ENCODE measurements at places on chromosomes 2 and 18.

DNA sequence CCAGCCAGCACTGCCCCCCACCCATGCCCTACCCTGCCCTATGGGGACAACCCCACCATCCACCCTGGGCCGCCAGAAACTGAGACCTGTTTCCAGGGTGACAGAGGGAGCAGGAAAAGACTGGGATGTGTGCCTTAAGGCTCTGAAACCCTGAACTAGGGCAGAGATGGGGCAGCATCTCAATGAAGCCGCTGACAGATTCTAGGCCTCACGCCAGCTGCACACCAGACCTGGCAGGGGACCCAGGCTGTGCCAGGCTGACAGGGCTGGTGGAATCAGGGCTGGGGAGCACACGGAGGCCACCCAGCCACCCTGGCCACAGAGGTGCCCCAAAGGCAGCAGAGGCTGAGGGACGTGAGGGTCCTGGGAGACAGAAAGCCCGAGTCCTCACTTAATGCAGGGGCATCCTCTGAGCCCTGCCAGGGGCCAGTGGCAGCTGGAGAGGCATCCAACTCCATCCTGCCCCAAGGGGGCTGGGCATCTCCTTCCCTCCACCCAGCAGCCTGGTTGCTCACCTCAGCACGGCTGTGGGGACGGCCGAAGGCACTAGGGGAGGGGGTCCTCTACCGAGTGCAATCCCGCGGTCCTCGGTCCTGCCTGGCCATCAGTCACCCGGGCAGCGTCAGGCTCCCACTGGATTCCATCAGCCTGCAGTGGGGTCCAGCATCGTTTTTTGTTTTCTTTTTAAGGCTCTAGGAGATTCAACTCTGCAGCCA, 169.2 kb downstream of the ZFP36L2 start:
- no peak for DNase-seq

GRCh38 chr18:36316246-36316645, 18.7 kb downstream of the FHOD3 start:
- DNase-seq = no peak

GRCh38 chr2:226699321-226699720, 100.3 kb downstream of the IRS1 start:
- DNase-seq = no peak

DNA sequence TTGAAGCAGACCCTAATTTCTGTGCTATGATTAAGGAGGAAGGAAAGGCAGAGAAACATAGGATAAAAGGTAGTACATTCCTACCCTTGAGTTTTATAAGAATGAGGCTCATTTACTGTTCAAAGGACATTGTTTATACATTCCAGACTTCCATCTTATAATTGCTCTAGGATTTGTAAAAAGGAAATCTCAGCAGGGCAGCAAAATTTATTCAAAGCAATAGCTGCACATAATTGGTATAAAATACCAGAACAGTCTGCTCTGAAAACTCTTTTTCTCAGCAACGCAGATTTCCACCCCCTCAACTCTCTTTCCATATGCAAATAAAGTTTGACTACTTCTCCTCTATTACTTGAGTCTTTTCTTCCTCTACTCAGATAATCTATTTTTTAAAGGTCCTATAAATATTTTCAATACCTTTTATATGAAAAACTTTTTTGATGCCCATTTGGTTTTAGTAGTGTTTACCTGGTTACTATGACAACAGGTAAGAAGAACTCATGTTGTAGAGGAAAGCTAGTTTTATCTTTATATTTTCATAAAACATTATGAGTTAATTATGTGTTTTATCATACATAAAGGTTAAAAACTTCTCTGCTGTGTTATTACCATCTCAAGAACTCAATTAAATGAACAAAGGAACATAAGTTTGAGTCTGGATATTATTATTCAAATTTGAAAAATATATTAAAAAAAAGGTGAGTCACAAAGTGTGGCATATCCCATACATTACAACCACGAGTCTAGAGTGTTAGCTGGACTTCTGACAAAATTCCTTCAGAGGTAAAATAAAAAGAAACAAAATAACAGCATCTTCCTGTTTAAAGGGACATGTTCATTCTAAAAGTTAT, 19.9 kb downstream of the RBMS1 start:
- DNase-seq = no peak

- DNase-seq = no peak
Observed at GRCh38 chr2:180647221-180647620, 333.2 kb upstream of the UBE2E3 start.

GRCh38 chr2:181394741-181395437, 62.3 kb upstream of the ITGA4 start:
- no peak for DNase-seq

- no peak for DNase-seq
Observed at GRCh38 chr2:232466221-232466620, 10.3 kb downstream of the ALPI start.

GRCh38 chr2:23647563-23647962, 262.6 kb downstream of the KLHL29 start:
- DNase-seq = no peak

GRCh38 chr2:230748087-230748486, 35.4 kb downstream of the CAB39 start:
- DNase-seq = no peak

GRCh38 chr2:173983391-173983871, 18.3 kb upstream of the SP3 start:
- no peak for DNase-seq

GRCh38 chr2:174771631-174772471, 7.6 kb upstream of the CHRNA1 start:
- DNase-seq = no peak

GRCh38 chr2:88751768-88752167, 60.3 kb downstream of the RPIA start:
- no peak for DNase-seq

GRCh38 chr2:70442301-70443077, 111.1 kb downstream of the TGFA start:
- DNase-seq = no peak

- DNase-seq = no peak
Observed at GRCh38 chr2:67612576-67613042, 215.5 kb downstream of the ETAA1 start.

DNA sequence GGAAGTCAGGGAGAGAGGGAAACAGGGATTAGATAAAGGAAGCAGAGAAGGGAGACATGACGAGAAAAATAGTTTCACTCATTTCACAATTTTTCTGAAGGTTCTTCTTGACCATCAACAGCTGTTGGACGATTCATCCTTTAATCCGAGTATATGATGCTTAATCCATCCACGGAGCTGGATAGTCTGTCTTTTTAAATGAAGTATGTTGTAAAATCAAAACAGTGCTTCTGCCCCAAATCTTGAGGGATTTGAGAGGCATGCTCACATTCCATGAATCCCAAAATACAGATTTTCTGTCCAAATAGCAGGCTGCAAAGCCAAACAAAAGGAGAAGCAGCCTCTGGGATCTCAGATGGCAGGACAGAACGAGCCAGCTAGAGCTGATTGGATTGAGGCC, 47.5 kb downstream of the EPAS1 start:
- no peak for DNase-seq

- no peak for DNase-seq
Observed at GRCh38 chr2:9326975-9327374, 96.4 kb downstream of the ITGB1BP1 start.

GRCh38 chr18:853471-853870, 41.4 kb upstream of the YES1 start:
- DNase-seq = no peak

GRCh38 chr2:237547841-237548416, 18.4 kb upstream of the PRLH start:
- DNase-seq = no peak

DNA sequence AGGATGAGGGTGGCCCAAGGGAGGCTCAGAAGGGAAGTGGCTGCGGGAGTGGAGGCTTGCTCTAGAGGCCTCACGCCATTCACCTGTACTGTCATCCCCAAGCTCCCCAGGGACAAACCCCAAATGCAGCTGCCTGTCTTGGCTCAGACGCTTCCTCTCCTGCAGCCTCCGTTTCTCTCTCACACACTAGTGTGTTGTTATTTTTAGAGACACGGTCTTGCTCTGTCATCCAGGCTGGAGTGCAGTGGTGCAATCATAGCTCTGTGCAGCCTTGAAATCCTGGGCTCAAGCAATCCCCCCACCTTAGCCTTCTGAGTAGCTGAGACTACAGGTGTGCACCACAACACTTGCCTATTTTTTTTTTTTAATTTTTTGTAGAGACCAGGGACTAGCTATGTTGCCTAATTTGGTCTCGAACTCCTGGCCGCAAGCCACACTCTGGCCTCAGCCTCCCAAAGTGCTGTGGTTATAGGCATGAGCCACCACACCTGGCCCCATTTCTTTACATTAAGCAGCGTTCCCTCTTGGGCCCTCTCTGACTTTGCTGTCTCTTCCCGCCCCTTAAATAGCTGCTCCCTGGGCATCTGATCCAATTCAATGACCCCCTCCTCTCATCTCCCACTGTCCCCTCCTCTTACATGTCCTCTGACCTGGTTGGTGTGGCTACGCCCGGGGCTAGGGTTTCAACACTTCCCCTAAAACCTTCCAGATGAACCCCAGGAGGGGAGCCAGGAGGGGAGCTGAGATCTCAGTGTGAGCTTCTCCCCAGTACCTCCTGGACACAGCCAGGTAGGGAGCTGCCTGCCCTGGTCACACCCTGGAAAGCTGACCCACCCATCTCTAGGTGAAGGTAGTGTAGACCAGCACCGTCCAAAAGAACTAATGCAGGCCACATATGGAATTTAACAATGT, 24.0 kb upstream of the LOXHD1 start:
- DNase-seq = no peak

DNA sequence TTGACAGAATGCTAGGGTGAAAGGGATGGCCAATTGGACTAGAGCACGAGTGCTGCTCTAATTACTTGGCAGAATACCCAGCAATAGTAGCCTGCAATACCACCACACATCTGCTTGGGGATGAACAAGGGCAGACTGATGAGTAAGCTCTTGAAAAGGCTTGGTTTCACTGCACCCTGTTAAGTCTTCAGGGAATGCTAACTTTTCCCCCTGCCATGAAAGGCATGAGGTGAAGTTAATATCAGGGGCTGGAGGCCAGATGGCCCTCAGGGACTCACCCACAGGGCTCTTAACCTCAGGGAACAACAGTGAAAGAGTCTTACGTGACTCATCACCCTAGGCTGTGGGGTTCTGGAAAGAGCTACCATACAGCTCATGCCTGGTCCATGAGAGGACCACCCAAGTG, 51.7 kb upstream of the MYL1 start:
- DNase-seq = no peak

- DNase-seq = no peak
Observed at GRCh38 chr18:32695534-32695933, 77.3 kb downstream of the KLHL14 start.

GRCh38 chr2:102770506-102770905, 8.7 kb downstream of the TMEM182 start:
- DNase-seq = no peak

DNA sequence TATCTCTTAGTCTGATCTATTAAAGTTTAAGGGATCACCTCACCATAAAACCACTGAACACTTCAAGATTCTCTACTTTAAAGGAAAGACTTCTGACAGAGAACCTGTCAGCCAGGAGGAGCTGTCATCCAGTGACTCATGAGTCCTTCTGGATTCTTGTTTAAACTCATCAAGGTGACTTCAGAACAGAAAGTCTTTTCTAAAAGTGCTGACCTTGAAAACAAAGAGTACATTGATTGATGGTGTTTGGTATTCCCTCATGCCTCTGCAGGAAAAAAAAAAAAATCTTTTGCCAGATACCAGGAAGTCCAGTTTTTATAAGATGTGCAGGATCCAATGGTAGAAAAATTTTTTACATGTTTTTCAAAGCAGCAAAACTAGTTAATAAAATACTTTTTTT, 12.3 kb downstream of the DSG2 start:
- no peak for DNase-seq

DNA sequence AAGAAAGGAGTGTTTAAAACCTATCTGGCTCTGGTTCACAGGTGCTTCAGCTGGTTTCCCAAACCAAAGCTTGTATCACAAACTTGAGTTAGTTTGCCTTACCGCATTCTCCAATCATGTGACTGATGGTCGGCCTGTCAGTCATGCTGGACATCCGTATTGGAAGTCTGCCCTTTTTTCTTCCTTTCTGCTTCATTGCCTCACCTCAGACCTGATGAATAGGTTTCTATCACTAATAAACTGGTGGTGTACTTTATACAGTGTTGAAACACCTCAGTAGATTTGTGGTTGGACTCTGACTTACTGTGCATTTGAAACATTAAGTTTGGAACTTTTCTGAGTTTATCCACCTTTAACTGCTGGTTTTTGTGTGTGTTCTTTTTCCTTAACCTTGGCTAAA, 84.1 kb downstream of the R3HDM1 start:
- no peak for DNase-seq

- no peak for DNase-seq
Observed at GRCh38 chr18:7084080-7085065, 33.2 kb downstream of the LAMA1 start.

DNA sequence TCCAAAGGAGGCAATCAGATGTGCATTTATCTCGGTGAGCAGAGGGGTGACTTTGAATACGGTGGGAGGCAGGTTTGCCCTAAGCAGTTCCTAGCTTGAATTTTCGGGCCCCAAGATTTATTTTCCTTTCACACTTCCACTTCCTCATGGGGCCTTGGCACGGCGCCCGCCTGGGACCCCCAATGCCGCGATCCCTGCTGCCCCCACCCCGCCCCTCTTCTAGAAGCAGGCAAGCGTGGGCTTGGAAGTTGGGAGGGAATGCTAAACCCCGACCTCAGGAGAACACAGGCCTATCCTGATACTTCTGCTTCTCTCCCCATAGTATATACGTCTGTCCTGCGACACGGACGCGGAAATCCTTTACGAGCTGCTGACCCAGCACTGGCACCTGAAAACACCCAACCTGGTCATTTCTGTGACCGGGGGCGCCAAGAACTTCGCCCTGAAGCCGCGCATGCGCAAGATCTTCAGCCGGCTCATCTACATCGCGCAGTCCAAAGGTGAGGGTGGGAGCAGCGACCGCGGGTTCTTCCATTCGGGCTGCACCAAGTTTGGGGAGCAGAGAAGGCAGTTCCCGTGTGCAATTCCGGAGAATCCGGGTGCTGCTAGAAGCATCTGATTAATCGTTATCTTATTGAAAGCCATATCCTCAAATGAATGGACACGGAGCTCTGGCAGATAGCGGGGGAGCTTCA, 21.6 kb downstream of the TRPM8 start:
- no peak for DNase-seq
